ENCODE measurements at places on chromosomes 3 and 15. TPM values are rescaled to one million over a fixed set of nuclear protein-coding genes. Genes with fewer than 3 reads are reported as not detected.

GRAMD2A gene
- total RNA-seq: not detected

SH3GL3 gene
- total RNA-seq: not detected

MBNL1 gene
- total RNA-seq: 261 TPM

DNA sequence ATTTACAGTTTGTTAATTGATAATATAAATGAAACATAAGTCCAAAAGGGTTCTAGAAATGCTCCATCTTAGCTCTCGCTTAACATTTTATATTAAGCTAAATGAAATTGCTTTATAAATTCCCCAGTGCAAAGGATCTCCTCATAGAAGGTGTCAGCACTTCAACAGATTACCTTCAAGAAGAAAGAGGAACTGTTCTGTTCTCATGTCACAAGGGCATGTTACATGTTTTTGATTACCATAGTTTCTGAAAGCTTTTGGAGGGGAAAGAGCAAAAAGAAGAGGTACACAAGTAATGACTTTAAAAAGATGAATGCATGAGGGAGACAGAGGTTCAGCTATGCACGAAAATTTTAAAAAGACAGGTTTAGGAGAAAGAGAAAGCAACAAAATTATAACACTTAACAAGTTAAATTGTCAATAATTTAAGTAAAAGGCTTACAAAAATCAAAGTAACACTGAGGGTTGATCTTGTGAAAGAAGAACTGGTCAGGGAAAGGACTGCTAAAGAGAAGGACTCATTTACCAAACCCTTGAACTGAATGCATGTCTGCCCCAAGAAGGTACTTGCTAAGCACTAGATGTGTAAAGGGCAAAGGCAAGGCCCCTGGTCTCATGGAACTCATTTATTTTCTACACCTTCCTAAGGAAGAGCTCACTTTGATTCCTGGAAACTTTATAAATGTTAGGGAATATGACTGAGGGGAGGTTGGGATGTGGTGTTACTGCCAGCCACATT, 45.1 kb downstream of the CCDC191 start:
- no peak for DNase-seq

DNA sequence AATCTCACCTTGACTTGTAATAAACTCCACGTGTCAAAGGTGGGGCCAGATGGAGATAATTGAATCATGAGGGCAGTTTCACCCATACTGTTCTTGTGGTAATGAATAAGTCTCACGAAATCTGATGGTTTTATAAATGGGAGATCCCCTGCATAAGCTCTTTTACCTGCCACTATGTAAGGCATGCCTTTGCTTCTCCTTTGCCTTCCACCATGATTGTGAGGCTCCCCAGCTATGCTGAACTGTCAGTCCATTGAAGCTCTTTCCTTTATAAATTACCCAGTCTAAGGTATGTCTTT, 45.5 kb downstream of the SUCNR1 start:
- no peak for DNase-seq

DNA sequence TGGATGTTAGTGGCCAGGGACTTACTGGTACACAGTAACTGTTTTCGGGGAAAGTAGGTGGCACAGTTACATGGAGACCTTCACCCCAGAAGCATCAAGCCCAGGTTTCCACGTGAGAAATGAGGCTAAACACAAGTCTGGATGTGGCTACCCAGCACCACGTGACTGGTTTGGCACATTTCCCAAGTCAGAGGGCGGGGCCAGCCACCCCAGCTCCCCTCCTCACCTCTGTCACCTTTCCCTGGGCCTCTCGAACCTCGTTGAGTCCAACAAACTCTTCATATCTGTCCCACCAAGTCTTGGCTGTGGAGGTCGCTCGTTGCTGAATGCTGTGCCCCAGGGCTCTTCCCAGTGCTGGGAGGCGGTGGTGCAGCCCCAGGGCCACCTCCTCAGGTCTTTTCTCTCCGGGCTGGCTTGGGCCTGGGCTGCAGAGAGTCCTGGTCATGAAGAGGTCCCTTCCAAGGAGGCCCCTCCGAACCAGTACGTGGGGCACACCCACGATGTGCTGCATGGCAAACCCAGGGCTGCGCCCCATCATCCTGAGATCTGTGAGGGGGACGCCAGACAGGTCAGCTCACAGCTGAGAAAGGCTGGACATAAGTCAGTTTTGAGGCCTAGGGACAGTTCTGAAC, 4.8 kb upstream of the PLXNB1 start:
- DNase-seq: no peak

DNA sequence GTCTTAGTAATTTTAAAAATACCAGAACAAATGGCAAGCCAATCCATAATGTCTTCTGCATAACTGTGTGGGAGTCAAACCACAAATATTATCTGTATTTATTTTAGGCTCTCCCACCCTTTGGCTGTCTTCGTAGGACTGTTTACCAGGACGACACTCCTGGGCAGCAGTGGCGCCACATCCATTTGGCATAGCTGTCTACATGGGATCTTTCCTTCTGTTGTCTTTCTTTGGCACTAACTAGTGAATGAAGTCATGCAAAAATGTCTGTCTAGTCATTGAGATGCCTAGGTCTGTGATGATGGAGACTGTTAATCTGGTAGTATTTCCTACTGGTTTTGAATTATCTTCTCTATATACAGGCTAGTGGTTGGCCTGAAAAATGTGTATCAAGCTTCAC, 54.0 kb upstream of the CHMP2B start:
- no peak for DNase-seq

All from glomerular endothelial cell (primary cell).